Upper lobe of right lung (tissue), 1 donor: ENCODE measurements at places on chromosomes 4 and X. TPM values are rescaled to one million over a fixed set of nuclear protein-coding genes. Genes with fewer than 3 reads are reported as not detected.

Gene ADAMTS3
- 3.6 TPM for total RNA-seq

Gene PGRMC1
- total RNA-seq: 74.9 TPM

GRCh38 chr4:158255727-158256324, 45.5 kb downstream of the TMEM144 start:
- no peaks in the 10 kb centered on the region for H3K4me1 ChIP-seq
- no peaks in the 10 kb centered on the region for H3K36me3 ChIP-seq

DNA sequence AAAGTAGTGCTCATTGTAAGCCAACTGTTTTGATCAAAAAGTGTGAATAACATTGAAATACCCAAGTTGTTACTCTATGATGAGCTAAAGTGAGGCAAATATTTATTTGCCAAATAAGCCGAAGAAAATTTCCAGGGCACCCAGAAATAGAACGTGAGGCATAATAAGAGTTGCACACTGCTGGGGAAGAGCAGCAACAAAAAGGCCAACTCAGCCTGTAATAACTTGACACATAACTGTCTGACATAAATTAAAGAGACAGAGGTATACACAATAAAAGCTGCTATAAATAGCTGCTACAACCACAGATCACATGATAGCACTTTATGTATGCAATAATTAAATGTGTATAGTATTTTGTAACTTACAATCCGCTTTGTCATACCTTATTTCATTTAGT, 2.0 kb upstream of the ABCB7 start:
- H3K36me3 ChIP-seq: no peaks in the 10 kb centered on the region
- H3K27me3 ChIP-seq: no peaks in the 10 kb centered on the region
- H3K4me1 ChIP-seq: peaks cover 5% of the 10 kb centered on the region
- no peak overlapping the region for H3K4me3 ChIP-seq
- DNase-seq: no peak

GRCh38 chr4:105990933-105991332, 95.7 kb downstream of the NPNT start:
- peaks cover 12% of the 10 kb centered on the region for H3K4me1 ChIP-seq
- H3K27me3 ChIP-seq: no peaks in the 10 kb centered on the region
- peak; percentile 78 for DNase-seq
- no peak overlapping the region for H3K4me3 ChIP-seq

DNA sequence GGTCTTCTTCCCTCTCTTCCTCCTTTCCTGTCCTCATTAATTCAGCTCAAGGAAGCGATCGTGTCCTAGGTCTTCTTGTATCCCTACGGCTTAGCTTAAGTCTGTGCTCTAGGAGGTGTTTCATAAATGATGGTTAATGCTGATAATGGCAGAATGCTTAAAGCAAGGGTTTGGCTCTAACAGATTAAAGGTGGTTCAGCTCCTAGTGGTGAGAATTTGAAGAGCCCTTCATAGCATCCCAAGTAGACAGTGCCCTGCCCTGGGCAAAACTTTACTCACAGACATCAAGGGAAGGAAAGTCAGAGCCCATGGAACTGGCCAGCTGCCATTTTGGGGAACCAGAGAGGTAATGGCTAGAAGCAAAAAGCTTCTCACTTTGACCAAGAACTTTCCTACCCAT, 47.0 kb upstream of the PGRMC1 start:
- no peaks in the 10 kb centered on the region for H3K36me3 ChIP-seq
- H3K4me1 ChIP-seq: no peaks in the 10 kb centered on the region
- DNase-seq: no peak

DNA sequence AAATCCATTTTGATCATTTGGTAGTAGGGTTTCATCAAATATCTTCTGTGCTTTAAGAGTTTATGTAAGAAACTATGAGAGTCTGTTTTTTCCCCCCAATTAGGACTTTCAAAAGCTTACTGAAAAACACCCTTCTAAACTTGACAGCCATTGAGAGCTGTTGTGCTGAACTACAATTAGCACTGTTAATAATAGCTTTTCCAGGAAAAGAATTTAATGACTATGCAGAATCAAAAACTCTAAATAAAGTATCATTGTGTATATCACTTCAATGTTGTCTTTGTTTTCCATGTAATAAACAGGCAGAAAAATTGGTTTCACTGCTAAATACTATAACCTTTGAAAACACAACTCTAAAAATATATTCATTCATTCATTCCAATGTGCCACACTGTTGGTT, 121.4 kb upstream of the PDE5A start:
- no peak for DNase-seq
- no peak overlapping the region for H3K4me3 ChIP-seq
- H3K36me3 ChIP-seq: no peaks in the 10 kb centered on the region
- no peak overlapping the region for H3K27ac ChIP-seq
- no peaks in the 10 kb centered on the region for H3K27me3 ChIP-seq
- H3K4me1 ChIP-seq: no peaks in the 10 kb centered on the region

Gene SGMS2
- 67.8 TPM for total RNA-seq

Gene IL15
- total RNA-seq: 6.6 TPM

GRCh38 chr4:23773884-23774636, 115.8 kb downstream of the PPARGC1A start:
- H3K27me3 ChIP-seq: no peaks in the 10 kb centered on the region
- no peaks in the 10 kb centered on the region for H3K4me1 ChIP-seq
- H3K27ac ChIP-seq: no peak overlapping the region
- no peak overlapping the region for H3K4me3 ChIP-seq
- DNase-seq: no peak

Gene UGT2B10
- not detected for total RNA-seq

Gene ADAM29
- not detected for total RNA-seq

DNA sequence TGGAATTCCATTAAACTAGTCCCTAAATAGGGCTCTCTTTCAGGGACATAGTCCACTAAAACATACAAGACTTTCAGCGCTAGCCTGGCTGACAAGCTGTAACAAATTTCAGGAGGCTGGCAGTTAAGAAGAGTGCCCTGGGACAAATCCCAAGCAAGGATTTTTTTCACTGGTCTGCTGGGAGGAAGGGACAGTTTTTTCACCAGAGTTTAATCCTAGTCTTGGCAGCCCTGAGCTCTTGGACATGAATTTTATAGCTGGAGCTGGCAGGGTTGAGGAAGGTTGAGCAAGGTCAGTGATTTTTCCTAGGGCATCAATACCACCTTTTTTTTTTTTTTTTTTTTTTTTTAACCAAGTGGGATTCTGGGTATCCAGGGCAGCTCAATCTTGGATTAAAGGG, 184.4 kb downstream of the SH2D1A start:
- no peaks in the 10 kb centered on the region for H3K27me3 ChIP-seq
- no peak overlapping the region for H3K27ac ChIP-seq
- DNase-seq: no peak
- no peaks in the 10 kb centered on the region for H3K36me3 ChIP-seq
- H3K4me1 ChIP-seq: no peaks in the 10 kb centered on the region
- H3K4me3 ChIP-seq: no peak overlapping the region
